ENCODE measurements at places on chromosomes 2 and 18. TPM values are rescaled to one million over a fixed set of nuclear protein-coding genes. Genes with fewer than 3 reads are reported as not detected.

The HOXD10 gene
- total RNA-seq = 4.3 TPM

The ZNF516 gene
- total RNA-seq = 6.1 TPM

The MAIP1 gene
- total RNA-seq = 32.5 TPM

The CAVIN2 gene
- not detected for total RNA-seq

The SERPINB11 gene
- not detected for total RNA-seq

The TIA1 gene
- total RNA-seq = 64.0 TPM

The IL1RL1 gene
- total RNA-seq = not detected

The SEPTIN10 gene
- total RNA-seq = 76.8 TPM

The FABP1 gene
- total RNA-seq = not detected

The TTC39C gene
- 2.7 TPM for total RNA-seq

The SCN7A gene
- not detected for total RNA-seq

The ZNF638 gene
- total RNA-seq = 38.5 TPM

The CAPN14 gene
- 1.6 TPM for total RNA-seq

DNA sequence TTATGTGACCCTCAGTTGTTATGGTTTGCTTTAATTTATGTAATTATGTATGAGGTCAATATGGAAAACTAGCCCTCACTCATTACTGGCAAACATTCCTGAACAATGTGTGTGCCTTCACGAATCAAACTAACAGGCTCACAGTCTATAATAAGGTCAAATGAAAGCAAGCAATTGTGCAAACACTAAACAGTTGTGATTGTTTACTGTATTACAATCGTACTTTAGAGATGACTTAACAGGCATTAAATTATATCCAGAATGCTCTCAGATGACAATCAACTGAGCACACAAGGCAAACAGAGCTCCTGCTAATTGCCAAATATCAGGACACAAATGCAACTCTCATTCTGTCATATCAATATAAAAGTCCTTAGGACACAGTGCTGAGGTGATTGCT, 29.5 kb downstream of the COL5A2 start:
- no peak for DNase-seq

DNA sequence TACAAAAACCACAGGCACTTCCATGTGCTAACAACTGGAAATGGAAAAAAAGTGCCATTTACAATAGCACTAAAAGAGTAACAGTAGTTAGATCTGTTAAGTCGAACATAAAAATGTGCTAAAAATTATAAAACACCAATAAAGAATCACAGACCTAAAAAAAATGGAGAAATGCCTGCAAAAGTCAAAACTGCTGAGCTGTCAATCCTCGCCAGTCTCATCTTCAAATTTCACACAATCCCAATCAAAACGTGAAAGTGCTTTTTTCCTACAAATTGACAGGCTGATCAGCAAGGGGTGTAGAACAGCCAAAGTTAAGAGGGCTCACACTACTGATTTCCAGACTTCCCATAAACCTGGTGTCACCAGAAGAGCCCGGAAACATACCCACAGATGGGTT, 53.2 kb downstream of the ANO7 start:
- no peak for DNase-seq

GRCh38 chr2:40487602-40488001, 35.7 kb upstream of the SLC8A1 start:
- DNase-seq = no peak

GRCh38 chr2:12014088-12014960, 267.9 kb downstream of the LPIN1 start:
- no peak for DNase-seq

GRCh38 chr2:65120990-65121693, 8.8 kb downstream of the RAB1A start:
- DNase-seq = no peak

GRCh38 chr2:238754259-238754658, 93.6 kb upstream of the TWIST2 start:
- no peak for DNase-seq

- DNase-seq = no peak
Measured at GRCh38 chr2:219451661-219452360, 17.2 kb downstream of the SPEG start.

DNA sequence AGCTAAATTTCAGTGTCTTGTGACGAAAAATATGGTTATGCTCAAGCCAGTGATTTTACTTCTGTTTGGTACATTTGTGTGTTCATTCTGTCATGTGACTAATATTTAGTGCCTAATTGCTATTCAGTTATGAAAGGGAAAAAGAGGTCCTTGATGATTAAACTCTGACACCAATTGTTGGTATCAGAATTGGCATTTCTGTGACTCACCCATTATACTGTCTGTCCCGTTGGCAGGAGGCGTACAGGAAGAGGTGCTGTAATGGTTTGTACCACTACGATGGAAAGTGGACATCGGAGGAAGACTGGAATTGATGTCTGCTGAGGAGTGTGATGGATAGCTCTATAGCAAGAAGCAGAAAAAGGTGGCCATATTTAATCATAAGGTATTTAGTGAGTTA, 310.4 kb upstream of the CCDC68 start:
- no peak for DNase-seq

GRCh38 chr2:104412384-104412783, 441.5 kb upstream of the POU3F3 start:
- peak; percentile 50 for DNase-seq

- DNase-seq = no peak
Measured at GRCh38 chr2:196205881-196206435, 34.6 kb upstream of the STK17B start.

DNA sequence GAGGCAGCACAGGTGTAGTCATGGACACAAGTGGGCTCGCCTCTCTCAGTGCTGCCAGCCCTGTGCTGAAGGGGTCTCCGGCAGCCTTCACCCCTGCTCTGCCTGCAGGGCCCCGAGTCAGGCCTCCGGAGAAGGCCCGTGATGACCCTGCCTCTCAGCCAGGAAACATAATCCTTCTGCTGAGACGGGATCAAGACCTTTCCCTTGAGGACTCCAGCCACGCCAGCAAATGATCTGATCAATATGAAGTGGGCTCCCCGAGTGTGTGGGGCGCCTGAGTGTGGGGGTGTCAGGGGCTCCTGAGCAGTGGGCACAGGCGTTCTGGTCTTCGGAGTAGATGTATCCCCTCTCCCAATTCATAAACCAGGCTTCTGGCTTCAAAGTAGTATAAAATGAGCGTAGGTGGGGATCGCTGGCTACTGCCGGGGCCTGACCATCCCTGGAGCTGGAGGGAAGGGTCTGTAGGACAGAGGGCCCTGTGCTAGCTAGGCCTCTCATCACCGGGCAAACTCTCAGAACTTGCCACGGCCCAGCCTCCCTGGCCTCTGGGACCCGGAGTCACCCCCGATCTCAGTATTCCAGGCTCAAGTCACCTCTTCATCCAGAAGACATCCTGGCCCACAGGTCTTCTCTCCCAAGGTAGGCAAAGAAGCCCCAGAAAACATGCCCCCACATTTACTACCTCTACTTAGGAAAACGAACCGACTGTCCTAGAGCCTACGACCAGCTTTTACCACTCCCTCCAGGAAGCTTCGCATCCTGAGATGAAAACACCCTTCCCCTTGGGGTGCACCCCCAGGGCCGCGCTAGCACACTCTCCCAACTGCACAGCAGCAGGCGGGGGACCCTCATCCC, 33.6 kb downstream of the CRACDL start:
- no peak for DNase-seq

DNA sequence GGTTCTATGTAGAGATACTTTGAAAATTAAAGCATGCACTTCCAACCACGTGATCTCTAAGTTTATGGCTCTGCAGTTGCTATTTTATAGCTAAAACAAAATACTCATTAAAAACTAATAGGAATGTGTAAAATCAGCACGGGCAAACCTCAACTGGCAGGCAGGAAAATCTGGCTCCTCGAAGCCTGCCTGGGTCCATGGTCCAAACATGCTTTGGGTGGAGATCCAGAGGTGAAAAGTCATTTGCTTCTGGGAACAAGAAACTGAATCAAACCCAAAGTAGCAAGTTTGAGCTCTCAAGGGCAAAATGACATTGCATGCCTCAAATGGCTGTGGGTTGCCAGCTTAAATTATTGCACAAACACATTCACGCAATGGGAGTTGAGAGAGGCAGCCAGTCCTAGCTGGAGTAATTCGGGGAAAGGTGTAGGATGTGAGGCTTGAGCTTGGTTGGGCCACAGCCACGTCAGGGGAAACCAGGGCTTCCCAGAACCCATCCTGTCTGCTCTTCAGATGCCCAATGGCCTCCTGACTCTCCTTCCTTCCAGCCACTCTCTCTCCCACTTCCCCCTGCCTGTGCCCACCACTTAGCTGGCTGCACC, 75.2 kb upstream of the LCLAT1 start:
- DNase-seq = no peak

- no peak for DNase-seq
Measured at GRCh38 chr18:73900106-73900835, 247.4 kb downstream of the FBXO15 start.

GRCh38 chr2:3284657-3285630, 92.7 kb downstream of the EIPR1 start:
- no peak for DNase-seq

- peak; percentile 76 for DNase-seq
Measured at GRCh38 chr2:149329489-149330126, 779 bp upstream of the LYPD6 start.

GRCh38 chr2:218872645-218873358, 7.8 kb upstream of the WNT10A start:
- no peak for DNase-seq

GRCh38 chr18:21163647-21164547, 52.3 kb upstream of the ROCK1 start:
- DNase-seq = no peak

- DNase-seq = no peak
Measured at GRCh38 chr2:67879586-67880290, 183.1 kb downstream of the C1D start.

DNA sequence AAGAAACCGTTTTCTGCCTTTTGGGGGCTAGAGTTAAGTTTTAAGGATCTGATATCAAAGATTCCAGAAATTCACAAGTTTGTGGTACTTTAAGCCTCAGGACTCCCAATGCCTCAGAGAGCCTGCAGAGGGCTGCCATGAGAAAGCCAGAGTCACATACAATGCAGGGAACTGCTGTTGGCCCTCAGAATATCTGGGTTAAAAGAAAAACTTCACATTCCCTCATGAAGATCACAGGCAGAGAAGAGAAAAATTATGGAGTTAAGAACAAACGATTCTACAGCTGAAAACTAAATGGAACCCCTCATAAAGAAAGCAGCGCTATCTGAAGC, 39.5 kb downstream of the HDAC4 start:
- no peak for DNase-seq

- DNase-seq = no peak
Measured at GRCh38 chr2:159091976-159092375, 123.5 kb downstream of the TANC1 start.

- no peak for DNase-seq
Measured at GRCh38 chr2:191636586-191636985, 41.4 kb upstream of the NABP1 start.

DNA sequence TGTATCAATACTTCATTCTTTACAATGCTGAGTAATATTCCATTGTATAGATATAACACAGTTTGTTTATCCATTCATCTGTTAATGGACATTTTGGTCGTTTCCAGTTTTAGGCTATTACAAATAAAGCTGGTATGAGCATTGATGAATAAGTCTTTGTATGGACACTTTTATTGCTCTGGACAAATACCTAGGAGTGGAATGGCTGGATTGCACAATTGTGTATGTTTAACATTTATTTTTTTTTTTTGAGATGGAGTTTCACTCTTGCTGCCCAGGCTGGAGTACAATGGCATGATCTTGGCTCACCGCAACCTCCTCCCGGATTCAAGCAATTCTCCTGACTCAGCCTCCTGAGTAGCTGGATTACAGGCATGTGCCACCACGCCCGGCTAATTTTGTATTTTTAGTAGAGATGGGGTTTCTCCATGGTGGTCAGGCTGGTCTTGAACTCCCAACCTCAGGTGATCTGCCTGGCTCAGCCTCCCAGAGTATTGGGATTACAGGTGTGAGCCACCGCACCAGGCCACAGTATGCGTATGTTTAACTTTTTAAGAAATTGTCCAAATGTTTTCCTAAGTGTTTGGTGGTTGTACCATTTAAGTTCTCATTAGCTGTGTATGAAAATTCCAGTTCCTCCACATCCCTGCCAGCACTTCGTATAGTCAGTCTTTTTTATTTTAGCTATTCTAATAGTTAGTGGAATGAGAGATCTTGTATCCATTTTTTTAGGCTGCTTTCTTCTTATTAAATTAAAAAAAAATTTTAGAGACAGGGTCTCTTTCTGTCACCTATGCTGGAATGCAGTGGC, 194.9 kb upstream of the HAAO start:
- DNase-seq = no peak

GRCh38 chr2:89851583-89851905, 1160.1 kb downstream of the RPIA start:
- DNase-seq = no peak

DNA sequence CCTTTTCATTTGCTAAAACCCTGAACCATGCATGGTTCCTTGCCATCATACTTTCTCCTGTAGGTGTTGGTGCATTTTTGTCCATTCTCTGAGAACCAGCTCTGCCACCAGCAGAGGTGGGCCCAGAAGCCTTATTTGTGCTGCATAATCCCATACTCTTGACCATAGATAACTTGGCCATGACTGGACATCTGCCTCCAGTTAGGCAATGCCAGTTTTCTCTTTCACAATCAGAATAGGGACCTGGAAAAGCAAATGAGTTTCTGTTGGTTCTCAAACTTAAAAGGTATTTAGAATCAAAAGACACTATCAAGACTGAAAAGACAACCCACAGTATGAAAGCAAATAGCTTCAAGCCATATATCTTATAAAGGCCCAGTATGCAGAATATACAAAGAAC, 167.3 kb downstream of the MAIP1 start:
- DNase-seq = no peak

DNA sequence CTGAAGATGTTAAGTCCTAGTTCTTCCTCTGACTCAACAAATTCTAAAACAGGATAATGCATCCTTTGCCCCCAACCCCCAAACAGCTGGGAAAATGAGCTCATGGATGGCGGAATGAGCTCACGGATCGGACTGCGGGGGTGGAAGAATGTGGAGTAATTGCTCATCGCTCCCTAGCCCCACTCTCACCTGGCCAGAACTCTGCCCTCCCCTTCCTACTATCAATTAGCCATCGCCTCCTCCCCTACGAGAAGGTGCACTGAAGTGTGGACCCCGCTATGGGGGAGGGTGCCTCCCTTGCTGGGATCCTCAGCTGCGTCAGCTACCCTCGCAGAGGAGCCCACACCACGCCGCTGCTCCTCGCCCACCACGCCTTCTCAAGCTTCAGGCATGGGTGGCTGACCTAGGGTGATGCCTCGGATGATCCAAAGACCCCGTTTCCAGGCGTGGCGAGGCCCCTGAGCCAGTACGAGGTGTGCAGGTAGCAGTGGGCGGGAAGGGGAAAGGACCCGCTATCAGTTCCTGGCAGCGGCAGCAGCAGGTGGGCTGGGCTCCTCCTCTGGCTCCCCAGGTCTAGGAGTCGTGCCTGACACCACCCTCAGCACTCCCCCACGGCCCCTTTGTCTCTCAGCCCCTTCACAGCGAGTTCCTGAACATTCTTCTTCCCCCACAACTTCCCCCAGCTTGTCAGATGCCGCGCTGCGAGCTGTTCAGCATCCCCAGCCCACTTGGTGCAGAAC, 82.1 kb upstream of the POMC start:
- no peak for DNase-seq

All from Caki2 (cell line).